H7 (cell line): ENCODE measurements at places on chromosomes 3 and 15.
A peak's percentile ranks its signal among the peaks of the same experiment; 100 is the strongest.

DNA sequence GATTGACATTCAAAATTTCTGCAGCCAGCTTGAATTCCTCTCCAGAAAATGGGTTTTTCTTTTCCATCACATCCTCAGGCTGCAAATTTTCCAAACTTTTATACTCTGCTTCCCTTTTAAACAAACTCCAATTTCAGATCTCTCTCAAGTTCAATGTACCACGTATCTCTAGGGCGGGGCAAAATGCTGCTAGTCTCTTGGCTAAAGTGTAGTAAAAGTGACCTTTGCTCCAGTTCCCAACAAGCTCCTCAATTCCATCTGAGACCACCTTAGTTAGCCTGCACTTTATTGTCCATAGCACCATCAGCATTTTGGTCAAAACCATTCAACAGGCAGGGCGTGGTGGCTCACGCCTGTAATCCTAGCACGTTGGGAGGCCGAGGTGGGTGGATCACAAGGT is 46.7 kb downstream of the NIPA2 start:
- DNase-seq, result no peak

DNA sequence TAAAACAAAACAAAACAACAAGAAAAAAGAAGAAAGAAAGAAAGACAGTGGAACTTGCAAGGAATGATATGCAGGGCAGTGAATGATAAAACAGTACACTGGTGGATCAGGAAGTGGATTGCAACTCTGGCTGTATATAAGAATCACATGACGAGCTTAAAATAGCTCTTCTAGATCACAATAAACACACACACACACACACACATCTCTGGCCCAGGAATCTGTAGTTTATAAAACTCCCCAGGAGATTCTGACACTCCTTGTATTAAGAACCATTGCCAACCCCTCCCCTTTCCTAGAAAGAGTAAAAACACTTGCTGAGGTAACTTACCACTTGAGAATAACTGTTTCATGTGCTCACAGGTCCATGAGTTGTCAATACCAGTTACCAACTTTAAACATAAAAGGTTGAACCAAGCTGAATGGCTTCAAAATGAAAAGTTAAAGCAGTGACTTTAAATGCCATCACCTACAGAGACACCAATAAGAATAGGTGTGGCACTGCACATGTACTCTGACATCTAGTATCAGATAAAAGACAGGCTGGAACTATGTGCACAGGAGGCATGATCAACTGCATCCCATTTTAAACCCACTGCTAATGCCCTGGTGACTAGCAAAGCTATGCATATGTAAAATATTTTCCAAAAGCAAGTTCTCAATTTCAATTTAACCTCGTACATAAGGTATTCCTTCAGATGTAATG is 3.9 kb downstream of the CPOX start:
- DNase-seq, result no peak

DNA sequence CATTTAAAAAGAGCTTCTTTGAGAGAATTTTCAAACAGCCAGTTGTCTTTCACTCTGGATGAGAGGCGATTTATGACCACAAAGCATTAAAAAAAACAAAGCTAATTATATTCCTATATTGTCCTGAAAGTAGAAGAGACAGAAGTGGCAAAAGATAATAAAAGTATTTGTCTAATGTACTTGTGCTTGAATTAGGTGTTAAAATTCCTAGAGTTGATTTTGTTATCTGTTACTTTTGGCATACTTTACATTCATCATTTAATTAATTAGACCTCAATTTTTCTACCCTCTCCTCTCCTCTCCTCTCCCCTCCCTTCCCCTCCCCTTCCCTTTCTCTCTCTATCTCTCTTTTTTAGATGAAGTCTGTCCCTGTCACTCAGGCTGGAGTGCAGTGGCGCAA is 635.1 kb upstream of the ZNF385D start:
- DNase-seq, result no peak

DNA sequence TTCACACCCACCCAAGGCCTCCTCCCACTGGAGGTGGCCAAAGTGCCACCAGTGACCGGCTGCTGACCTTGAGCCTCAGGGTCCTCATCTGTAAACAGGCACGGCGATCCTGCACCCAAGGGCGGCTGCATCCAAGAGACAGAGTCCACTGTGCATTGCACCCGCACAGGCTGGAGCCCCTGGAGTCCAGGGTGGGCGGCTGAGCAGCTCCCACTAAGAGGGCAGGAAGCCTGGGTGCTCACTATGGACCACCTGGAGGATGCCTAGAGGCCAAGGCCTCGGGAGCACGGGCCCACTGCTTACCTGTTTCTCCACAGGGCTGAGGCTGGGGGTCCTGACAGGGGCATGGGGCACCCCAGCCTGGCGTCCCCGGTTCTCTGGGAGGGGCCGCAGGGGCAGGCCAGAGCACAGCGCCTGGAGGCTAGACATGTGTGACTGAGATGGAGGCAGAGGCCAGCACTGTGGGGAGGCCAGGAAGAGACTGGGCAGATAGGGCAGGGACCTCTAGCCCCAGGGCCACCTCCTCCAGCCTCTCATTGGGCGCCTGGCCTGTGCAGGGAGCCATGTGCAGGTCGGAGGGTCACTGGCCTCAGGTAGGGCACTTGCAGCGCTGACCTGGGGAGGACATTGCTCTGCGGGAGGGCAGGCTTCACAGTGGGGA is at the start of gene UROC1:
Gene UROC1, minus strand, starts transcription at position 483 of the 661 bp plus-strand sequence. Its CDS starts 54 bp downstream, at position 429.
- DNase-seq, result peak; percentile 49

DNA sequence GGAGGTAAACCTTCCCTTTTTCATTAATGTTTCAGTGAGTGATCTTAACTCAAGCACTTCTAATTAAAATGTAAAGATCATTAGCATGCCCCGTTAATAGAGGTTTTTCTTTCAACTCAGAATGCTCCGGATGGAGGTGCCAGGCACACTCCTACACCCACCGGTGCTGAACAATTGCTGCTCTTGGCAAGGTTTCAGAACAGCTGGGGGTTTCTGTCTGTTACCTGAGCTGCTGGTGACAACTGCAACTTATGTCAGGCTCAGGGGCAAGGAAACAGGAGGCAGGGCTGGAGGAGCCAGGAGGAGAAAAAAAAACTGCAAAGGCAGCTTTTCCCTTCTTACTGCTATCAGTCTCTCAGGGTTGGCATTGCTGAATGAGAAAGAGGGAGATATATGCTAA is 250.1 kb downstream of the DIPK2A start:
- DNase-seq, result peak; percentile 1

DNA sequence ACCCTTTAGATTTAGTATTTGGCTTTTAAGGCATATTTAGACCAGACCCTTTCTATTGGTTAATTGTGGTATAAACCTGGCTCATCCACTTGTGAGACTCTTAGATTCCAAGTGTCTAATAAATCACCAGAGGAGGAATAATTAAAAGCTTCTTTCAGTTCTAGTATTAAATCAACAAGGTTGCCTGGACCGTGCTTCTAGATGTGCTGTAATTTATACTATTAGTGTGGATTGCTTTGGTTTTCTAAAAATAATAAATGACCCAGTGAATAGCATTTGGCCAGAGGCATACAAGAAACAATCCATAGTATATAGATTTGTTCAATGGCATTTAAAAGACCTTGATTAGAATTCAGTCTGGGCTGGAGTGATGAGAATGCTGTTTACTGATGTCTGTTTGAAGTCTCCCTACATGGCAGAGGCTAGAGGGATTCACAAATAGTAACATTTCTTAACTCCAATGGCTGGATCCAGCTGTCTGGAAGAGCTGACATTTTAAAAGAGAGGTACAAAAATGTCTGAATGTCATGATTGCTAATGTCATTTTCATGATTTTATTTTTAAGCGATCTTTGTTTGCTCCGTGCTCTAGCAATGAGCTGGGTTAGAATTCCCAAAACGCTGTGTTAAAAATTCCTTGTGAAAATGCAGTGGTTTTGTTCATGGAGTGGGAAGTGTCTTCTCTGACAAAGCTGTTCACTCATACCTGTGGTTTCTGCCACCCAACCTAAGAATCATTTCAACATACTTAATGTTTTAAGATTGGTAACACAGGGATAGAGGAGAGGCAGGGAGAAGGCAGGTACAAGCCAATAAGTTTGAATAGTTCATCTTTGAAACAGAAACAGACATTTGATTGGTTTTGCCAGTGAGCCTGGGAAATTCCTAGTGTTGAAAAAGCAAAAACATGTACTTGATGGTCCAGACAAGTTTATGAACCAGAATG is 89.9 kb downstream of the RBMS3 start:
- no peak for DNase-seq

DNA sequence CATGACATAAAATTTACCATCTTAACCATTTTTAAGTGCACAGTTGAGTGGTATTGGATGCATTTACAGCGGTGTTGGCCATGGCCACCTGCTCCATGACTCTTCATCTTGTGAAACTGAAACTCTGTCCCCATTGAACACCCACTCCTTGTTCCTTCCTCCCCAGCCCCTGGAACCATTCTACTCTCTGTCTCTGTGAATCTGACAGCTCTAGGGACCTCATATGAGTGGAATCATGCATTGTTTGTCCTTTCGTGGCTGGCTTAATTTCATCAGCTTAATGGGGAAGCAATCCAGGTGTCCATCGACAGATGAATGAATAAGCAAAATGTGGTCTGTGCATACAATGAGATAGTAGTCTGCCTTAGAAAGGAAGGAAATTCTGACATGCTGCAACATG is 42.5 kb downstream of the PLXNA1 start:
- no peak for DNase-seq

DNA sequence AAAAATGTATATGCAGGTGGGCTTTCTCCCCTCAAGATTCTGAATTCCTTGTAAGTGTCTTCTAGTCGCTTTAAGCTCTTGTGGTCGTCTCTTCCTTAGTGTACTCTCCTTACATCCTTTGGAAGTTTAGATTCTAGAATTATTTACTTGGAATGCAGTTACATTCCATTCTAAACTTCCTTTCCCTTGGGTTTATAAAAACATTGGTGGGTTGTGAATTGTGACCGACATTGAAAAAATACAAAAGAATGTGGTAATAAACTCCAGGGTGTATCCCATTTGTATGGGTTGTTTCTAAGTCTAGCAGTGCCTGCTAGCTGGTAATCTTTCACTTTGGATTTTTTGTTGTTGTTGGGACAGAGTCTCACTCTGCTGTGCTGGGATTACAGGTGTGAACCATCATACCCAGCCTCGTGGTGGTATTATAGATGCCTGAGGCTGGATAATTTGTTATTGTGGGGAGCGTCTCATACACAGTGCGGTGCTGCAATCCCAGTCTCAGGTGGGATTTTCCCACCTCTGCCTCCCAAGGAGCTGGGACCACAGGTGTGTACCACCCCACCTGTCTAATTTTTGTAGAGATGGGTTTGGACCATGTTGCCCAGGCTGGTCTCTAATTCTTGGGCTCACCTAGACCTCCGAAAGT is 9.1 kb downstream of the CHD2 start:
- no peak for DNase-seq

GRCh38 chr15:80989081-80989517 is 520 bp downstream of the MESD start:
- no peak for DNase-seq

DNA sequence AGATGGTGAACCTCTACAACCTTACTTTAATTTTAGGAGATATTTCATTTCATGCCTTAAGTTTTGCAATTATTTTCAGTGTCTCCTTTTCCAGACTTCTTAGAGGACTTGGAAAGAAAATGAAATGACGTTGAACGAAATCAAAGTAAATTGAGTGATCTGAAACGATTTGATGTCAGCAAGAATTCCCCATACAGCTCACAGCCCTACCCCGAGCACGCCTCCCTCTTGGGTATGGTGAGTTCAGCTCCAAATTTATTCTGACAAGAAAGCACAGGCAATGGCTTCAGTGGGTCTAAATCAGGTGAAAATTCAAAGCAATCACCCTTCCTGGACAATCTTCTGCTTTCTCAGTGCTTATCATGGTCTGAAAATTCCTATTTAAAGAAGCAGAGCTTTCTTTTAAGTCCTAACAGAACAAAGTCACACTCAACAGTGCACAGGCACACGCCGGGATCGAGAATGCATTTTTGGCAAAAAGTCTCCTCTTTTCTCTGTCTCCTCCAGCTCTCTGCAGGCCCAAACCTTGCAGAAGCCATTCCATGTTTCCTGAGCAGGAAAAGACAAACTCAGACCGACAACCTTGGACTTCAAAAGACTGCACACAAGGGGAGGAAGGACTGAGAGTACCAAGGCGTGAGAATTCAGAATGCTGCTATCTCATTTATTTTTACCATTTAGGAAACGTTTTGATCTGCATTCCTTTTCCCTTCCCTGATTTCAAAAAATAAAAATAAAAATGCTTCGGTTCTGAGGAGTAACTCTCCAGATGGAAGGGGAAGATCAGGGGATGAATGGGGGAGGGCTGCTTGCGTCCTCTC is 72.0 kb downstream of the CCNL1 start:
- DNase-seq, result no peak

GRCh38 chr3:129829640-129830039 is 63.9 kb downstream of the TMCC1 start:
- peak; percentile 11 for DNase-seq

DNA sequence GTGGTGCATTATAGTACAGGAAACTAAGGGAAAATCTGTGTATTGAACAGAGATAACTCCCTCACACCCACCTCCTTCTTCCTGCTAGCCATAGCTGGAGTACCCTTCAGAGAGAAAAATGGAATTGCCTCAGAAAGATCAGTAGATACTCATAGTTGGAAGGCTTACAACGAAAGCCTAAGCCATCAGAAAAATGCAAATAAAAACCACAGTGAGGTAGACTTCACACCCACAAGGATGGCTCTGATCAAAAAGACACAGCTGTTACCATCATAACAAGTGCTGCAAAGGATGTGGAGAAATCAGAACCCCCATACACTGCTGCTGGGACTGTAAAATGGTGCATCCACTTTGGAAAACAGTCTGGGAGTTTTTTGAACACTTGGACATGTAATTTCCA is 7.4 kb upstream of the DLG1 start:
- no peak for DNase-seq

DNA sequence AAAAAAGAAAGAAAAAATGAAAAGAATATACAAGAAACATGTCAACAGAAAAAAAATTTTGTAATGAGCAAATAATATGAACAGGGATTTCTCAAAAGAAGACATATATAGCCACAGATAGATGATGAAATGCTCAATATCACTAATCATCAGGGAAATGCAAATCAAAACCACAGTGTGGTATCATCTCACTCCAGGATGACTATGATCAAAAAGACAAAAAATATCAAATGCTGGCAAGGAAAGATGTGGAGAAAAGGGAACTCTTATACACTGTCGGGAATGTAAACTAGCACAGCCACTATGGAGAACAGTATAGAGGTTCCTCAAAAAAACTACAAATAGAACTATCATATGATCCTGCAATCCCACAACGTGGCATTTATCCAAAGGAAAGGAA is 94.1 kb downstream of the C3orf70 start:
- DNase-seq, result no peak

GRCh38 chr3:181105646-181106045 is 116.1 kb upstream of the DNAJC19 start:
- DNase-seq, result no peak

GRCh38 chr3:155129396-155129795 is 49.3 kb downstream of the MME start:
- no peak for DNase-seq

DNA sequence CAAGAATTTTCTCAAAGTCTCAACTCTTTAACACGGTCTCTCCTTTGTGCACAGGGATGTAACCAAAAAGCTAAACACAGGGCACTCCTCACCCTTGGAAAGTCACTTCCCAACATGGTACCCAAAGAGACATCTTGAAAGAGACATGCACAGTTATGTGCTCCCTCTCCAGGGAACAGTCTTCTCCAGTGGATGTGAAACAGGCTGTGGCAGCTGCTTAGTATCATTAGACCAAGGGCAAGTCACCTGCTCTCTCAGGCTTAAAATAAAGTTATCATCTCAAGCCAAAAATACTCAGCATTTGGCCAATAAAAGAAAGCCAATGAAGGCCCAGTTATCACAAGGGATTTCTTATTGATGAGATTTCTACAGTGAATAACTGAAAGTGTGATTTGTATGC is 128.3 kb downstream of the WDR76 start:
- DNase-seq, result no peak
